ENCODE measurements at places on chromosomes 12 and 14.

DNA sequence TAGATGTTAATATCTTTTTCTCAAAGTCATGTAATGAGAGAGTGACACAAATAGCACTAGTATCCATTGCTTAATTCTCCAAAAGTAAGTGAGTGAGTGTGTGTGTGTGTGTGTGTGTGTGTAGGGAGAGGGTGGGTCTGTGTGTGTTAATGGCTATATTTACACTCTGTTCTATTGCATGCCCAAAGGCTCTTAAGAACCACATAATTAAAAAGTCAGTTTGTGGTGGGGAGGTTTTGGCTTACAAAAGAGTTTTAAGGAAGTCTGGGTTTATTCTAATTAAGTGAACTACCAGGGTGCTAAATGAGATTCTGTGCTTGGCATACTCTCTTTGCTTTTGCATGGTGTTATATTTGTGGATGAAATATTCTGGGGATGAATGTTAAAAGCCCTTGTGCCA is 1897.6 kb upstream of the FLRT2 start:
- no peak for DNase-seq

DNA sequence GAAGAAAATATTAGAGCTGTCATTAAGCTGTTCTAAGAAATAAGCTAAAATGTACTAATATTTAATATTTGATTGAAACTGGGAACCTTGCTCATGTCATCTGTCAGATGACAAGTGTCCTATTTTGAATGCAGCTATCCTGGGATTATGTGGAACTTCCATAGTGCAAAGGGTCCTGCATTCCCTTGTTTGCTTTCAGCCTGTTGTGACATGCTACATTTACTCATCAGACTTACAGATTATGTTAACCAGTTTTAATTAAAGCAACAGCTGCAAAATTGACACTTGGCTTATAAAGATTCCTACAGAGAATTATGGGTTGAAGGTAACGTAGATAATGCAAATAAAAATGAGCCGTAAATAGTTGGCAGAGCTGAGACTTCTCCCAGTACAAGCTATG is 458.4 kb upstream of the RGS6 start:
- DNase-seq: no peak

GRCh38 chr12:57475271-57476161 is 4.2 kb downstream of the ARHGAP9 start:
- peak; percentile 60 for DNase-seq

- no peak for DNase-seq
Measured at GRCh38 chr12:50840809-50841487, 1.8 kb upstream of the TMPRSS12 start.

GRCh38 chr12:76143343-76144244 is 59.1 kb upstream of the NAP1L1 start:
- DNase-seq: no peak
